AG08395 (cell line): ENCODE measurements at places on chromosomes 5 and 9.
A peak's percentile ranks its signal among the peaks of the same experiment; 100 is the strongest.

- DNase-seq: no peak
These were observed 53.3 kb downstream of the AHRR start for GRCh38 chr5:374631-375335.

- DNase-seq: no peak
These were observed 23.8 kb upstream of the ALDH1B1 start for GRCh38 chr9:38368731-38369130.

DNA sequence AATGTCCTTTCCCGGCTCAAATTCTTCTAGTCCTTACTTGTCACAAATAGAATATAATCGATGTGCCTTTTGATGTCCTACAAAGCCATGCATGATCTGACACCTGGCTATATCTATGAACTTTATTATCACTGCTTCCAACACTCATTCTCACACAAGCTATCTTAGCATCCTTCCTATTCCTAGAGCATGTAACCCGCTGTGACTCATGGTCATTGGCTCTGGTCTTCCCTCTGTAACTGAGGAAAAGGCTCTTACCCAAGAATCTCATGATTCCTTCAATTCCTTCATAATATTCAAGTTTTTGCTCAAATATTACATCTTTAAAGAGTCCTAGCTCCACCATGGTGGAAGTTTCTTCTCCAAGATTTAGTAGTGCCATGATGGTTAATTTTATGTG is 480.0 kb upstream of the PAPPA start:
- peak; percentile 12 for DNase-seq

GRCh38 chr9:85702726-85703289 is 38.9 kb downstream of the AGTPBP1 start:
- DNase-seq: no peak

GRCh38 chr9:134623258-134624066 is 18.1 kb upstream of the COL5A1 start:
- peak; percentile 60 for DNase-seq

GRCh38 chr5:109560554-109560953 is 129.2 kb upstream of the MAN2A1 start:
- no peak for DNase-seq

DNA sequence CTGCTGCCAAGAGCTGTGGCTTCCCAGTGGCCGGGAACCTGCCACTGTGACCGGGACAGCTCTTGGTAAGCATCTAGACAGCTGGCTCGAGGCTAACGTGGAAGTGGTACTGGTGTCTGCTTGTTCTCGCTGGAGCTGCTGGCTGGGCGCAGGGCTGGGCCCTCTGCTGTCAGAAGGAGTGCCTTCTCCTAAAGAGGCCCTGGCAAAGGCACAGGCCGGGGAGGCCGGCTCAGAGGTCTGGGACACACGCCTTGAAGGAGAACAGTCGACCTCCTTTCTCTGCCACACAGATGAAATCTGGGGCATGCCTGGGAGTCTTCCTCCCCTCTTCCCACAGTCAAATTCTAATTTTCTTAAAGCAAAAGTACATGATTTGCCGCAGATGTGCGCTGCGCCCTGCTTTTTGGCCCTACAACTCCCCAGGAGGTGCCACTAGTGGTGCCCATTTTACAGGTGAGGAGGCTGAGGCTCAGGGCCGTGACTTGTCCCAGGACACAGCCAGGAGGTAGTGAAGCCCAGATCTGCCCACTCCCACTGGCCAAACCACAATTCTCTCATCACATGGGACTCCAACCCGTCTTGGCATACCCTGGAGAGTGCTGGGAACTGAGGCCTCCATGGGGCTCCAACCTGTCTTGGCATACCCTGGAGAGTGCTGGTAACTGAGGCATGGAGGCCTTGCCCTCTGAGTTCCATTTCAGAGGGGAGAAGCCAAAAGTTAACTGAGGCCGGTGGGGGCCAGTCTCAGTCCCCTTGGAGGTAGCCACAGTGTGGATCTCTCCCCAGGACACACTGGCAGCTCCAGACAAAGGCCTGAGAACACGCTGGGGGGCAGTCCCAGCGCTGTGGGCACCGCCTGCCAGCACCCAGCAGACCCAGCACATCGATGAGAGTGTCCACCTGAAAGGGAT is 12.0 kb upstream of the RXRA start:
- DNase-seq: no peak

DNA sequence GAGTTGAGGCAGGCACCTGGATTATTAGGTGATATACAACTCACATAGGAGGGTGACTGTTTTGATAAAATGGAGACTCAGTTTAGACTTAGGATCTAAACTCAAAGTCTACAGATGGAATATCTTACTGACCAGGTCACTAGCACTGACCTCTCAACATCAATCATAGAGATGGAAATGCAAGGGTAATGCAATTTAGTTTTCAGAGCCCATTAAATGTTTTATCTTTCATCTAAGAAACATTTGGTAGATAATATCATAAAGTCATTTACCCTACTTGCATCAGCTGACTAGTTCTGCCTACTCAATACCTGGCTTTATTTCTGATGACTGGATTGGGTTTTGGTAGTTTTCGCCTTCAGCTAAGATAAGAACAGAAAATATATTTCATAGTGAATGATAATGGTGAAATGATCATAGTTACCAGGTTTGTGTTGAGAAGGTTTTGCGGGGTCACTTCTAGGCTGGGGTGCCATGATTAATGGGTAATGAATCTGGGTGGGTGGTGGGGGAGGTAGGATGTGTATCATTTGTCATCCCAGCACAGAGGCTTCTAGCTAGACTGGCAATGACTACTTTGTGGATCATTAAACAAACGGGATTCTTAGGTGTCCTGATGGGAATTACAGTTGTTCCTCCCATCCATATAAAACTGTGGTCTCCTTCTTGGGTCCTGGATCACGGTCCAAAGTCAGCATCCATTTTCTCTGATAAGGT is 173.4 kb downstream of the PPP2R2B start:
- no peak for DNase-seq

DNA sequence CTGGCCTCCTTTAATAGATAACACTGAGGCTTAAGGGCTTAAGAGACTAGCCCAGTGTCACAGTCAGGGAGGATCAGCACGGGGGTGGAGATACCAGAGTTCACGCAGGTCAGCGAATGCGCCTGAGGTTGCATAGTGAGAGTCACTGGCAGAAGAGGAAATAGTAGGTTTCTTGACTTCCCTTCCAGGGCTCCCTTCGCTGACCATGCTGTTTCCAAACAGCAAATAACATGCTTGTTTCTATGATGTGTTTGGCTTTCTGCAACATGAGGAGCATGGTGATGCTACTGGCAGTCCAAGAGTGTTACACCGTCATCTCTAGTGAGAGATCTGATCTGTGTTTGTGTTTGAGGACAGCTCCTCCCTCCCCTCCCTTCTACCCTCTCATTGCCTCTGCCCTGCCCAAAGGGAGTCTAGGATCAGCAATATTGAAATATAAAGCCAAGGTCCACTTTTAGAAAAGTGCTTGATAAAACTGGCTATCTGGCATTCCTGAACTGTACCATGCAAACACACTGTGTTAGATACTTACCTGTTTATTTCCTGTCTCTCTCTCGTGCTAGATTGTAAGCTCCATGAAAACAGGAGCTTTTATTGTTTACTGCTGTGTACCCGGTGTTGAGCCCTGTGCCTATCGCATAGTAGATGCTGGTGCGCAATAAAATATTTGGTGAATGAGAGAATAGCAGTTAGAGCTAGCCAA is 12.3 kb downstream of the TLE4 start:
- DNase-seq: no peak
